Lower lobe of right lung (tissue), 2 donors: ENCODE measurements at places on chromosomes 2 and 18.

GRCh38 chr18:9561759-9562158 lies 52.6 kb downstream of the PPP4R1 start:
- no peak for DNase-seq

DNA sequence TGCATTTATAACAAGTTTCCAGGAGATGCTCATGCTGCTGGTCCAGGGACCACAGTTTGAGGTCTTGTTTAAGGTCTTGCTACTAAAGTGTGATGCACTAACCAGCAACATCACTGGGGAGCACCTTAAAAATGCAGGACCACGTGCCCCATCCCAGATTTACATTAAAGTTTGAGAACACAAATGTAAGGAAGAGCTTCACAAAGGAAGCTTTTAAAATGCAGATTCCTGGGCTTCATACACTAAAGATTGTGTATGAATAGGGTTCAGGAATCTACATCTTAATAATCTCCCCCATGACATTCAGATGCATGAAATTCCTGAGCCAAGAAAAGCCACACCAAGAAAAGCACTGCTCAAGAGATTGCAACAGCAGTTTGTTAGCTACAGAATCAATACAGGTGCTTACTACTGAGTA lies 235.3 kb upstream of the TANK start:
- no peak for DNase-seq

DNA sequence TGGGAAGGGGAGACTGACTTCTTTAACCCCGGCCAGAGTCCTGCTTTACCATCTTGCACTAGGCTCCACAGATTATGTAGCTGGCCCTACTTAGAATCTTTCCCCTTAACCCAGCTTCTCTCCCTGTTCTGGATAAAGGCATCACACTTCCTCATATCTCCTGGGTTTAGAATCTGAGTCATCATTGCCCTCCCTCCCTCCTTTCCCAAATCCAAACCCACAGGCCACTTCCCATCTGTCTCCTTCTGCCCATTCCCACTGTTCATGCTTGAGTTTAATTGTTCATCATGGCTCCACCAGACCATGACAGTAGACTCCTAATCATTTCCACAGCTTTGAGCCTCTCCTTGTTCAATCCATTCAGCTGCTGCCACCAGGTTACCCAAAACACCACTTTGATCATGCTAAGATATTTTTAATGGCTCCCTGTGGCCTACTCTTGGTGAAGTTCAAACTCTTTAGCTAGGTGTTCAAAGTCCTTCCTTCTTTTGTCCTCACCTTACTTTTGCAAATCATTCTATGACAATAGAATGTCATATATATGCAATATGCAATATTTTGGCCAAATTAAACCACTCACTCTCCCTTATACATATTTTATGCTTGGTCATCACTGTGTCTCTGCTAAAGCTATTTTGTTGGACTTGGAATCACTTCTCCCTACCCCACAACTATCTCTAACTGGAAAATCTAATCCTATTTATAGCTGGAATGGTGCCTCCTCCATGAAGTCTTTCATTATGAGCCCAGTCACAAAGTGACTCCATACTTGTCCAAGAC lies 5.5 kb downstream of the PDE11A start:
- no peak for DNase-seq

- peak; percentile 39 for DNase-seq
Observed at GRCh38 chr2:219638948-219639755, 11.7 kb downstream of the SLC4A3 start.

DNA sequence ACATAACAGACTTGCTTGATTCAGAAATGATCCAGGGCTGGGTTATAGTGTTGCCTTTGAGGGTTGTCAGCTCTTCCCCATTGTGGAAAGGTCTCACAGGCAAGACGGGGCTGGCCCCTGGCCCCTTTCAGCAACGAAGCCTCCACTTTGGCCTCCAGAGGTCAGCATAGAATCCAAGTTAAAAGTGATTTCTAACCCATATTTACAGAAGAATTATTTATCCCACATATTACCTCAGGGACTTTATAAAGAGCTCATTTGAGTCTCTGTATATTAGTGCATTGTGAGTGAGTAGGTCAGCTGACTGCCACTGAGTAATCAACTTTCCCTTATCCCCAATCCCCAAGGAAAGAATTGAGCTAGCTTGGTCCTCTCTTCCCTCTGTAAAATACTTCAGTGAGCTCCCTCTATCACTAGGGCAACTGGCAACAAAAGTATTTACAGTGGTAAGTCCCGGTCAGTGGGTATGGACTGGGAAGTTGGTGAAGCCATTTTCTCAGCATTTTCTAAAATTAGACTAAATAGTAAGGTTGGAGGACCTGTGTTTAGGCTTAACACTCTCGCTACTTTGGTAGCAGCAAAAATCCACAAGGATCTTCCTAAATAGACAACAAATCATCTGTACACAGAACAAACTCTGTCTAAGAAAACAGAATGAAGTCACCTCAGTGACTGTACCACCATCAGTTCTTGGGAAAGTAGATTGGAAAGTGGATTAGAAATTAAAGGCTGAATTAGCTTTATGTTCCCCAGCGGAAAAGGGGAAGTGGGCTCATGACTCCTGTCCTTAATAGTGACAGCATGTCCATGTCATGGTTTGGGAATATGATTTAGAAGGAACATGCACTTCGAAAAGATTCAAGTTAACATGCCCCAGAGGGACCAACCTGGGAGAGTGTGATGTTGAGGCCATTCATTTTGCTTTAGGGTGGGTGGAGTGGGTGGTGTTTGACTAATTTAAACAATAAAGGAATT lies 171.0 kb upstream of the SIX3 start:
- no peak for DNase-seq

DNA sequence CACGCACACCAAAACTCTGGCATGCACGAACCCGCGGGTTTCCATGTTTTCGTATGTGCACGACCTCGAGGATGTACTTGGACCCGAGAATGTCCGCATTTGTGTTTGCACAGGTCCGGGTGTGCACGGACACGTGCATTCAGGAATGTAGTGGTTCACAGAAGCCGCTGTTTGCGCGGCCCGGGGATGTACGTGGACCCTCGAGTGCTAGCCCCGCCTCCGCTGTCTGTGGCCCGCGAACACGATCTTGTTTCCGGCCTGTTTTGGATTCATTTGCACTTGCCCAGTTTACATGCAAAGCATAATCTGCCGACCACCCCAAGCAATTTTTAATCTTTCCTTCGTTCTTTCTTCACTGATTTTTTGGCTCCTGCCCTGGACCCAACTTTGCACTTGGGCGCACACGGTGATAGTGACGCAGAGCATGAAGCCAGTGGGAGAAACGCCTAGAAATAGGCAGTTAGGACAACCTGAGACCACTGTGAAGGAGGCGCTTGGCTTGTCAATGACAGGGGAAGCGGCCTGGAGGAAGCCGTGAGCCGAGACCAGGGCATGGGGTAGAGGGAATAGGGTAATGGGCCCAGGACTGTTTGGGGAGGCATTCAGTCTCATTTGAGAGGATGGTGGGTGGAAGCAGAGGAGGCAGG lies 45.4 kb upstream of the PTMA start:
- peak; percentile 69 for DNase-seq

GRCh38 chr2:215120401-215120800 lies 18.0 kb downstream of the ABCA12 start:
- no peak for DNase-seq

- no peak for DNase-seq
Observed at GRCh38 chr2:43000242-43001054, 208.1 kb upstream of the HAAO start.

- no peak for DNase-seq
Observed at GRCh38 chr2:152674334-152674733, 42.9 kb downstream of the PRPF40A start.

- no peak for DNase-seq
Observed at GRCh38 chr2:191321861-191322662, 76.9 kb downstream of the MYO1B start.

DNA sequence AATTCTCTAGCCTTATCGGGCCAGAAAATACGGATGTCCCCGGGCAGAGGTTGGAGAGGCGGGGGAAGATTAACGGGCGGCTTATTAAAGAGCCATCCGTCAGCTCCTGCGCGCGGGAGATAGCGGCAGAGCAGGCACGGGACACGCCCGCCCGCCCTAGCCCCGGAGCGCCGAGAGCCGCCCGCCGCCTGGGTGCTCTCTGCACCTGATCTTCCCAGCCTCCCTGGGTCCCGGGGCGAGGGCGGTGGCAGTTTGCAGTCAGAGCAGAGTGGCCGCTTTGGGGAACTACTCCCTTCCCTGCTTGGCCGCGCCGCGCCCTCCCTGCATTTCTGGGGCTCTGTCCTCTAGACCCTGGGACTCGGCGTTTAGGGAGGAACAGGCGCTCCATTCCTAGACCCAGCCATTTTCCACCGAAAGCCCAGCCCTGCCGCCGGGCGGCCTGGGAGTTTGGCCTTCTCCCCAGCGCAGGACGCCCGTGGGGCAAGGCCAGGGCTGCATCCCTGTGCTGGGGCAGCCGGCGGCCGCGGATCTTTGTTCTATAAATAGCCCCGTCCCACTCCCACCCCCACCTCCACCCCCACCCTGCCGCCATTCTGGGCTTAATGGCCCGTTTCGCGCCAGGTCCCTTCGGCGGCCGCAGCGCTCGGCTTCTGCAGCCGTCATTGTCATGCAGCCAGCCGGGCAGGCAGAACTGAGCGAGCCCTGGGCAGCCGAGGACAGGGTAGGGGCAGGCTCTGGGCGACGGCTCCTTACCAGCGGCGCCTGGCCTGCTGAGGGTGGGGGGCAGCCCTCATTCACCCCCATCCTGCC lies 6.6 kb downstream of the GAD1 start:
- DNase-seq: no peak

DNA sequence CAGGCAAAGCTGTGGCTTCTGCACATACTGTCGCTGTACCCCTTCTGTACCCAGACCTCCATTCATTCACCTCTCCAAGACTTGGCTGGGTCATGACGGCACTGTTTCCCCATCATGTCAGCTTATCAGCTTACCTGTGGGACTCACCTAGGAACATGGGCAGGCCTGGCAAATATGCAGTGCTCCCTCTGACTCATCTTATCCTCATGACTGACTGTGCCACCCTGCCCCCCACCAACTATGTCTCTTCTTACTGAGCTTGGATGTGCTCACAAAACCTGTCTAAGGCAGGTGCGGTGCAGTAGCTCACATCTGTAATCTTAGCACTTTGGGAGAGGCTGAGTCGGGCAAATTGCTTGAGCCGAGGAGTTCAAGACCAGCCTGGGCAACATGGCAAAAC lies 152.4 kb downstream of the MGAT5 start:
- no peak for DNase-seq

- DNase-seq: no peak
Observed at GRCh38 chr18:8468921-8469335, 140.3 kb upstream of the RAB12 start.

DNA sequence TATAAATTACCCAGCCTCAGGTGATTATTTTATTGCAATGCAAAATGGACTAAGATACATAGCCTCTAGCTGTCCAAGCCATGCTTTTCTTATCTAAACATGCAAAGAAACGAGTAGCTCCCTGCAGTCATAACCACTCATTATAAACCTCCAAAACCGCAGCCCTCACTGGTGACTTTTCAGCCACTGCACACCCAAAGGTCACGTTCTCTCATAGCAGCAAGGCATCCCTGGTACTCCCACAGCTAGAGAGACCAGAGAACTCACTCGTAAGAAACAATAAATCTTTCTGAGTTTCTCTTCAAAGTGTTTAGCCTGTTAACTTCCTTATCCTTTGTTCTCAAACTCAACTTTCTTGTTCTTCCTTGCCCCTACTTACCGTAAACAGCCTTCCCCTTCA lies 28.5 kb upstream of the RALBP1 start:
- DNase-seq: no peak

- DNase-seq: no peak
Observed at GRCh38 chr2:42192652-42193566, 23.8 kb downstream of the EML4 start.

DNA sequence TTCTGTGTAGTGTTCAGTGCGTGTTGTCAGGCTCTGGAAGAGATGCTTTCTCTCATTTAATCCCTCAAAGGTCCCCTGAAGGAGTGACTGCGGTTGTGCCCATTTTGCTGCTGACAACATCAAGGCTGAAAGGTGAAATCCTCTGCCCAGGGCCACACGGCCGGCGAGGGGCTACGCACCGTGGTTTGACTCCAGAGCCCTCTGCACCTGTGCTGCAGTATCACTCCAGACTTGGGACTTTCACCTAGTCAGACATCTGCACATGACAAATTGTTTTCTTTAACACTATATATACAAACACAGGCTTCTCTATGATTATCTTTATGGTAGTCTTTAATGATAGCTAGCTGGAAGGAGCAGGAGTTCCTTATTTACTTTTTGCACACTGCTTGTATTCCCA lies 90.2 kb downstream of the ARMC9 start:
- no peak for DNase-seq

DNA sequence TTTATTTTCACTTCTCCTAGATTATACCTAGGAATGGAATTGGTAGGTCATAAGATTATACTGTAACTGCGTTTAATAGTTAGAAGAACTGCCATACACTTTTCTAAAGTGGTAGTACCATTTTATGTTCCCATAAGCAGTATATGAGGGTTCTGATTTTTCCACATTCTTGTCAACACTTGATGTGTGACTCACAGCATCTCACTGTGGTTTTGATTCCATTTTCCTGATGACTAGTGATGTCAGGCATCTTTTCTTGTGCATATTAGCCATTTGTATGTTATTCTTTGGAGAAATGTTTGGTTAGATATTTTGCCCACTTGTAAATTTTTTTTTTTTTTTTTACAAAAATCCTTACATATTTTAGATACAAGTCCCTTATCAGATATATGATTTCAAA lies 2.3 kb downstream of the DCAF17 start:
- no peak for DNase-seq

- DNase-seq: no peak
Observed at GRCh38 chr2:240909216-240909974, 3.3 kb downstream of the CROCC2 start.

DNA sequence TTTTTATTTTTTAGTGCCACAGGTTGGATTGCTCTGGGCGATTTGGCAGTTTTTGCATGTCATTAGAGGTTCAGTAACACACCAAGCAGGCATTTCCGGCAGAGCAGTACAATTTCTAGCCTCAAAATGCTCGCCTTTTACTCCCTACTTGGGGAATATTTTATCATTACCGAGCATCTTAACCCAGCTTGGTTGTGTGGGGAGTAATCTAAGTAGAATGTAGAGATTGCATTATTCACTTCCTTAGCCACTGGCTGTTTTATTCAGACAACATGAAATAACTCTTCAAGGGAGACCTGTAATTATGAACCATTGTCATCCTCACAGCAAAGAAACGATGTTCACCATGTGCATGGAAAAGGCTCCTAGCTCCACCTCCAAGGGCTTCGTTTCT lies 13.1 kb downstream of the GRP start:
- no peak for DNase-seq

GRCh38 chr2:219002395-219003266 lies 9.4 kb upstream of the CRYBA2 start:
- peak; percentile 85 for DNase-seq

GRCh38 chr2:134669731-134670669 lies 48.8 kb downstream of the TMEM163 start:
- peak; percentile 85 for DNase-seq

DNA sequence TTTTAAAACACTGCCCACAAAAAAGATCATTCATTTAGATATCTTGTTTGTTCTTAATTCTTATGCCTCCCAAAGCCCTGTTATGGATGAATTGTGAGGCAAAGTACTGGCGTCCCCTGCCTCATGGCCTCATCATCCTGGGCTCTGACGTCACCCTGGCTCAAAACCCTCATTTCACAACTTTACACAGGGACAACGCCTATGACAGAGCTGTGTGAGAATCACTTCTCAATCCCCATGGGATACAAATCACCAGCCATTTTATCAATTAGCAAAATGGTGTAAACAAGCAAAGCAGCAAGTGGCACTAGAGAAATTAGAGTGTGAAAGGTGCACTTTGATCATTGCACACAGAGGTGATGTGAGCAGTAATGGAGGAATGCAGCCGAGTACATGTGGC lies 16.6 kb downstream of the FHOD3 start:
- no peak for DNase-seq
